WERI-Rb-1 (cell line): ENCODE measurements at places on chromosomes 7 and 10.

DNA sequence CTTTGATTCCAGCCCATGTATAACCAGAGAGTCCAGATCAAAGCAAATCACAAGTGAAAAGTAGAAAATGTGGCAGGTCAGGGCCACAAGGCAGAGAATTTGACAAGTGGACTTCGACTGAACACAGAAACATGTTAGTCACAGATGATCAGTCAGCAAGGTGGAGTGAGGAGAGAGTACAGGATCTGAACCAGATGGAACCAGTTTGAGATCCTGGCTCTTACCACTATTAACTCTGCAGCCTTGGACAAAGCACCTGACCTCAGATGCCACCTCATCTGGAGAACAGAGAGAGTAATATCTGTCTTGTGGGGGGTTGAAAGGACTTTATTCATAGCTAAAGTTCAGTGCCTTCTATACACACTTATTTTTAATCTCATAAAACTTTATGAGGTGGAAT is 4.4 kb downstream of the MRLN start:
- DNase-seq, result peak; percentile 38

- no peak for DNase-seq
These were observed 575.6 kb downstream of the KIF20B start for GRCh38 chr10:90276894-90277475.

GRCh38 chr10:121961456-121961855 is 13.6 kb downstream of the NSMCE4A start:
- DNase-seq, result no peak

DNA sequence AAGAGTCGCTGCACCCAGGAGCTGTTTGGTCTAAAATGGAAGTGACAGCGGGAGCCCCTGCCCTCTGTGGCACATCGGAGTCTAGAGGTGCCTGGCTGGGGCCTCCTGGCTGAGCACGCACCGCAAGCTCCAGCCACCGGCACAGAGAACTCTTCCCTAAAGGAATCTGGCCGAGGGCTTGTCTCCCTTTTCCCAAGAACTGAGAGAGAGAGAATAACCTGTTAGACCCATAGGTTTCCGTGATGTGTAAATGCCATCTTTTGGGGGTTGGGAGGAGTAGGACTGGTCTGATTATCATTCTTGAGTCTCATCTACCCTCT is 47.3 kb downstream of the PROSER2 start:
- DNase-seq, result no peak

- no peak for DNase-seq
These were observed 46.6 kb downstream of the CCDC3 start for GRCh38 chr10:12954866-12955265.

GRCh38 chr7:157684157-157684908 is 347.5 kb downstream of the DNAJB6 start:
- DNase-seq, result peak; percentile 4

- DNase-seq, result no peak
These were observed 117.4 kb downstream of the TES start for GRCh38 chr7:116327752-116328151.

DNA sequence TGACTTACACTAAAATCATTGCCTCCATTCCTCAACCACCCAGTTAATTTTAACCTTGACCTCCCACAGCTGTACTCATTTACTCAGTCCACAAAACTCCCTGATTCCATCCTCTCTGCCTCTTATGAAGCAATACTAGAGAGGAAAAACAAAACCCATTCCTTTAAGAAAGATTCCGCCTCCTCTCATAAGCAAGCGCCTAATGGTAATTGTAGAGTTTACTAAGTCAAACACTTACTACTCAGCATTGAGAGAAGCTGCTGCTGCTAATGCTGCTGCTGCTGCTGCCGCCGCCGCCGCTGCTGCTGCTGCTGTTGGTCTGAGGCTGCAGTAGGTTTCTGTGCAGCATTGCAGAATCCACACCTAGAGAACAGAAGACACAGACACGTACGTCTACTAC is 2.1 kb upstream of the ADD3 start:
- peak; percentile 48 for DNase-seq

- peak; percentile 91 for DNase-seq
These were observed 261.9 kb downstream of the PTPRN2 start for GRCh38 chr7:158325530-158326381.

DNA sequence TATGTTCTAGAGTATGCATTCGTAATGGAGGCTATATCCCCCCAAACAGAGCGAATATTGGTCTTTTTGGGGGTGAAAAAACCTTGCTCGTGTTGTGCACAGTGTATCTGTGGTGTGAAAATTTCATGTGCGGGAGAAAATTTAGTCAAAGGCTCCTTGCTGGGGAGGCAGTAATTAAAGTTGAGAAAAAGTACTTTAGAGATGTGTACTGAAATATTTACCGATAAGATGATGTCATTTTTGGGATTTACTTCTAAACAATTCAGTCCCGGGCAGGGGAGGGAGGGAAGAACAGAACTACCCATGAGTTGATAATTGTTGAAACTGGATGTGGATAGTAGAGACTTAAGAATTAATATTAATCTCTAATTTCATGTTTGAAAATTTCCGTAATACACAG is 9.3 kb downstream of the RBM17 start:
- no peak for DNase-seq

- DNase-seq, result no peak
These were observed 375.2 kb upstream of the VWC2 start for GRCh38 chr7:49398236-49398635.

DNA sequence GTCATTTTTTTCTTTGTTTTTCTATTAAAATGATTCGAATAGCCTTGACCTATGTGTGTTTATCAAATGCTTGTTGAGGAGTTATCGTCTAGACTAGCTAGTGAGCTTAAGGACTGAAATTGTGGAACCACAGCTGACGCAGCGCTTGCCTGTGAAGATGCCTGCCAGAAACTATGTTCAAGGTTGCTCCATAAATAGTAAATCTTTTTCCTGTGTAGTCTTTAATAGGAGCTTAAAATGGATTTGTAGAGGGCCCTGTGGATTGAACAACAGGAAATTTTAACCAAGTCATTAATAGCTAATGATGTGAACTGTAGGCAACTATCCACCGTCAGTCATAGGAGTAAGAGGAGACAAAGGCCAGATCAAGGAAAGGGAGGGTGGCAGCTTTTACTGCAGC is 145.1 kb downstream of the GNAI1 start:
- no peak for DNase-seq

DNA sequence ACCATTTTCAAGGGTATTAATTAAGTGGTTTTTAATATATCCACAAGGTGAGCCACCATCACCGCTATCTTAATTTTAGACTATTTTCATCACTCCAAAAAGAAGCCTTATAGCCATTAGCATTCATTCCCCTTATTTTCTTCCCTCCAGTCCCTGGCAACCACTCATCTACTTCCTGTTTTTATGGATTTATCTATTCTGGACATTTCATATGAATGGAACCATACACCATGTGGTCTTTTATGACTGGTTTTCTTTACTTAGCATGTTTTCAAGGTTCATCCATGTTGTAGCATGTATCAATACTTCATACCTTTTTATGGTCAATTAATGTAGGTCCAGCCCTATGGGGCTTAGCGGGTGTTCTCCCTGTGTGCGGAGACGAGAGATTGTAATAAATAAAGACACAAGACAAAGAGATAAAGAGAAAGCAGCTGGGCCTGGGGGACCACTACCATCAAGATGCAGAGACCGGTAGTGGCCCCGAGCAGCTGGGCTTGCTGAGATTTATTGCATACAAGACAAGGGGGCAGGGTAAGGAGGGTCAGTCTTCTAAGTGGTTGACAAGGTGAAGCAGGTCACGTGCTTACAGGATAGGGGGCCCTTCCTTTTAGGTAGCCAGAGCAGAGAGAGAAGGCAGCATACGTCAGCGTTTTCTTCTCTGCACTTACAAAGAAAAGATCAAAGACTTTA is 14.6 kb downstream of the WBP1L start:
- DNase-seq, result no peak

GRCh38 chr10:93615576-93616235 is 3.4 kb downstream of the PDE6C start:
- DNase-seq, result no peak

DNA sequence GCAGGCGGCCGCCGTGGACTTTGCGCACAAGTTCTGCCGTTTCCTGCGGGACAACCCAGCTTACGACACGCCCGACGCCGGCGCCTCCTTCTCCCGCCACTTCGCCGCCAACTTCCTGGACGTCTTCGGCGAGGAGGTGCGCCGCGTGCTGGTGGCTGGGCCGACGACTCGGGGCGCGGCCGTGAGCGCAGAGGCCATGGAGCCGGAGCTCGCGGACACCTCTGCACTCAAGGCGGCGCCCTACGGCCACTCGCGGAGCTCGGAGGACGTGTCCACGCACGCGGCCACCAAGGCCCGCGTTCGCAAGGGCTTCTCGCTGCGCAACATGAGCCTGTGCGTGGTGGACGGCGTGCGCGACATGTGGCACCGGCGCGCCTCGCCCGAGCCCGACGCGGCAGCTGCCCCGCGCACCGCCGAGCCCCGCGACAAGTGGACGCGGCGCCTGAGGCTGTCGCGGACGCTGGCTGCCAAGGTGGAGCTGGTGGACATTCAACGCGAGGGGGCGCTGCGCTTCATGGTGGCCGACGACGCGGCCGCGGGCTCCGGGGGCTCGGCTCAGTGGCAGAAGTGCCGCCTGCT is 14.1 kb downstream of the SH2B2 start:
- DNase-seq, result no peak

DNA sequence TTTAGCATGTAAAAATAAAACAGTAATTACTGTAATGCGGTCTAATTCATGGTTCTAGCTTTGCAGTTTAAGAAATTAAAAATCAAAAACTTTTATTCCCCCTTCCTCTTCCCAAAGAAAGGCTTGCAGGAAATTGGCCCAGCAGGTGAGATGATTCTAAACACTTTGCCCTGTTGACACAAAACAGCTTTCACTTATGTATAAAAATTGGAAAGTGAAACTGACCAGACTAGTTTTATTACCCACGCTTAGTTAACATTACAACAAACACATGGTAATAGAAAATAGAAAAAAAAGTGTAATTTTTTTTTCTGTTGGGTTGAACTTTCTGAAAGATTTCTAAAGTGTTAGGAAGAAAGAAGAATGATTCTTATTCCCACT is 1.2 kb upstream of the CCDC6 start:
- DNase-seq, result no peak

DNA sequence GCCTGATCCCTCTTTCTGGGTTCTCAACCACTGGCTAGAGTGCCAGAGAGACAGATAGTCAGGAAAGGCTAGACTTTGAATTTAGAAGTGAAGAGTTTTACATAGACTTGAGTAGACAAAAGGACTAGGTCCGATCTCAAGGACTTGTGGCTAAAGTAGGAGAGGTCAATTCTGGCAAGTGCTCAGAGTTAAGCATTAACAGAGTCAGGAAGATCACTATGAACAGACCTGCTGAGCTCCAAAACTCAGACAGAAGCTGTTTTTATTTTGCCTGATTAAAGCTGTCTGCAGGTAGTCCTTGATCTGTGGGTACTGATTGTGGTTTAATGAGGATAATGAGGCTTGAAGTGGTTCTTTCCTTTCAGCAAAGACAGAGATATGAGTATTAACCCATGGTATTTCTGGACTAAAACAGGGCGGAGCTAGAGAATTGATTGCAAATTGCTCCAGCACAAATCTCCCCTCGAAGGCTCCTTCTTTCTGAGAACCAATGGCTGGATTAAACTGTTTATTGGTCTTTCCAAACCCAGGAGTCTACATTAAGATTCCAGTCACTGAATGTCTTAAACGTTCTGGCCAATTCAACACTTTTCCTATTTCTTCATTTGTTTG is 423.2 kb downstream of the IPMK start:
- DNase-seq, result no peak

DNA sequence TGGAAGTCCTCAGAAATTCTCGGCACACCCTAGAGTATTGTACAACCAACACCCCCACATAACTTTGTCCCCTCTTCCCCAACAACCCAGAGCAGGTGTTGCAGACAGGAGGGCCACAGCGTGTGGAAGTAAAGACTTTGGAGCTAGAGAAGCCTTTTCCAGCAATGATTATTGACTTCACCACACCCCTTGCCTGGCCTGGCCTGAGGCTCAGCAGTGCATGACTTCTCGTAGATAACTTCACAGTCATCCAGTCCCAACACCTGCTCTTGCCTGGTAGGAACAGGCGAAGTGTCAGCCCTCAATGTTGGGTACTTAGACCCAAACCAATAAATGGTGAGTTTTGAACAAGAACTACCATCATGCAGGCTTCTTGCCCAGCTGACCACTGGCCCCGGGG is 36.7 kb downstream of the GOT1 start:
- no peak for DNase-seq

GRCh38 chr7:97377713-97378112 is 260.2 kb downstream of the SDHAF3 start:
- no peak for DNase-seq

DNA sequence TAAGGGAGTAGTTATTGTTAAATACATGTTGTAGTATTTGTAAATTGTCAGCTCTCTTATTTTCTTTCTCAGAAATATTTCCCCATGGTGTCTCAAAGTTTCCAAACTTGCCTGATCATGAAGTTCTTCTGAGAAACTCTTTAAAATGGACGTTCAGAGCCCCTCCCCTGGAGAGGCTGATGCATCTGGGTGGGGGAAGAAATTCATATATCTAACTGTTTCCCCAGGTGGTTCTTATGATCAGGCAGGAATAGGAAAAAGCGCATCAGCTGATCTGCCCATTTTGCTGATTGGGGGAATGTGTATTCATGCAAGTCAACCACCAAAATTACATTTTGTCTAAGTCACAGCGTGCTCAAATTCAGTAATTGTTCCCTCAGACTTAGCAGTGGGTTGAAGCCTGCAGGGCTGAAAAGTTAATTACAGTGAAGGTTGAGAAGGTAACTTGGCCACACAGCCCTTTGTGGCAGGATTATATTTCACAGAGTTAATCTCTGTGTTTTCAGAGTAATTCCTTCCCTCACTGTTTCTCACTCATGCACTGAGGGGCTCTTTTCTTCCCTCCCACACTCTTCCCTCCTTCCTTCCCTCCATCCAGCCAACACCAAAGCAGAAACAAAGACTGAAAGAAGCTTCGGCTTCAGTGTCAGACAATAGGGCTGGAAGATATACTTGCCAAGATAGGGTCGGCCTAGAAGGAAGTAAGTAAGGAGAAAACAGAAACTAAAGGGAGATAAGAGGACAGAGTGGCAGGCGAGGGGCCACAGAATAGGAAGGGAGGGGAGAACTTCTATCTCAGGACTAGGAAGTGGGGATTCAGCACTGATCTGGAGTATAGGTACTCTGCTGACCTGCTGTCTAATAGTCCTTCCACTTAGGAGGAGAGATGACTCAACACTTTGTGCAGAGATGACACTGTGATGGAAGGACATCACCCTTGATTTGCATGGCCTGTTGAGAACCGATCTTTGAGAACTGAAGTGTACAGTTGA is 50.5 kb upstream of the STARD3NL start:
- DNase-seq, result no peak

GRCh38 chr7:87474533-87475358 is 734 bp downstream of the ABCB4 start:
- DNase-seq, result no peak

DNA sequence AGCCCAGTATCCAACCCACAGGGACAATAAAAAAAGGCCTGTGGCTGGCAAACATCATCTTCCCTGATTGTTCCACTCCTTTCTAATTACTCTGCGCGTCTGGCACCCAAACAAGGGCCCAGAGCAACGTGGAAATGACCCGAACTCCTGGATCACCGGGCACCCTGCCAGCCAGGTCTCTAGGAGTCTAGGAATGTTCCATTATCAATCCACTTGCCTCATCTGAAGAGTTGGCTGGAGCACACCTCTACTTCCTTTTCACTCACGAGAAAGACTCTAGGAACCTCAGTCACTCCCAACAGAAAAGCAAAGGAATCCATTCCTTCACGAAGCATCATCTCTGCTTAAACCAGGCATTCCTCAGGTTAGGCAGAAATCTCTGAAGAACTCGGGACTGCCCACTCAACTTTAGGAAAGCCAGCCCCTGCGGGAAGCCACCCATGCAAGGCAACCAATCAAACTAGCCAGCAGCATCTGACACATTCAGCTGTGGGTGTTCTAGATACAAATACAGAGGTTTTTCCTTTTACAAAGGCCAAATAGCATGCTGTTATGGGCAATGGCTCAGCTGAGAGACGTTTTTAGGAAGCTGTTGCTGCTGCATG is 37.7 kb downstream of the ATXN7L1 start:
- no peak for DNase-seq
